Activated T-helper 9 cell treated with anti-CD3 and anti-CD28 coated beads, Interleukin-2, amount 50 U/mL, for 16 hours (primary cell): ENCODE measurements at places on chromosomes 2 and 18.

GRCh38 chr2:173884025-173884802 is 81.0 kb downstream of the SP3 start:
- no peak for DNase-seq

- DNase-seq = no peak
Observed at GRCh38 chr2:168734199-168734760, 68.2 kb upstream of the NOSTRIN start.

- DNase-seq = no peak
Observed at GRCh38 chr2:191126386-191127085, 24.3 kb downstream of the STAT4 start.

- DNase-seq = no peak
Observed at GRCh38 chr18:26503382-26503781, 45.0 kb downstream of the KCTD1 start.

GRCh38 chr2:57549642-57550102 is 496.9 kb upstream of the VRK2 start:
- DNase-seq = no peak

- DNase-seq = no peak
Observed at GRCh38 chr2:137772451-137772850, 191.8 kb upstream of the HNMT start.
